HepG2 (cell line): ENCODE measurements at places on chromosomes 5 and 9.
A peak's percentile ranks its signal among the peaks of the same experiment; 100 is the strongest.

GRCh38 chr5:2750026-2750757 lies 1.3 kb downstream of the IRX2 start:
- DNase-seq: no peak

DNA sequence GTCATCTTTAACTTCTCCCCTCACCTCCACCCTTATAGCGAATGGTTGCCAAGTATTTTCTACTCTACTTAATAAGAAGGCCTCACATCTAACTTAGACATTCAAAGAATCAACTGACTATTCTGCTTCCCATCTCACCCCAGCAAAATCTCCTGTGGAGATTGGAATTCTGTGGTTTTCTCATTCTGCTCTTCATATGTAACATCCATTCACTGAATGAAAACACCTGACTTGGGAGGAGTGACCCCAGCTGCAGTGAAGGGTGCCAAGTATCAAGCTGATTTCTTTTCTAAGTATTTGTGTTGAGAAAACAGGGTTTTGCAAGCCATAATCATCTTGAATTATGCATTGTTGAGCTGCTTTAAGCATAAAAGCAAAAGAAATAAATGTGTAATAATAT lies 42.5 kb upstream of the TAF1L start:
- no peak for DNase-seq

- no peak for DNase-seq
Measured at GRCh38 chr5:2852446-2852845, 101.0 kb upstream of the IRX2 start.

- no peak for DNase-seq
Measured at GRCh38 chr5:13187186-13187585, 757.3 kb downstream of the DNAH5 start.

- no peak for DNase-seq
Measured at GRCh38 chr5:159101685-159102084, 2.0 kb upstream of the EBF1 start.

GRCh38 chr9:35257986-35258659 lies 96.3 kb downstream of the UNC13B start:
- peak; percentile 86 for DNase-seq

GRCh38 chr5:33423018-33423630 lies 17.6 kb upstream of the TARS1 start:
- DNase-seq: peak; percentile 6

- no peak for DNase-seq
Measured at GRCh38 chr9:89362647-89363310, 44.5 kb downstream of the SECISBP2 start.

GRCh38 chr5:9166202-9167112 lies 379.4 kb downstream of the SEMA5A start:
- no peak for DNase-seq

DNA sequence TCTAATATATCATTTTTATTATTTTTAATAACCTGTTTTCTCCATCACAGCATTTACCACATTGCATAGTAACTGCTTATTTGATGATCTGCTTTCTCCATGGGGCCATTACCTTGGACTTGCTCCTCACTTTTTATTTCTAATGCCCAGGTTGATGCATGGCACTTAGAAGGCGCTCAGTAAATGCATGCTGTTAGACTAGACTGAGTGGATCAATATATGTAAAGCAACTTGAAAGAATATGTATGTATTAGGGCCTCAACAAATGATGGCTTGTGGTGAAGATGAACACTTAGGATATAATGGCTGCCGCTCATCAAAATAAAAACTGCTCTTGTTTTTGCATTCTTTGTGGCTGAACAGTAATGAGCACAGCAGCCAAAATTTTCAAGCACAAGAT lies 5.8 kb downstream of the DAPK1 start:
- no peak for DNase-seq

GRCh38 chr9:14349146-14349446 lies 35.2 kb upstream of the NFIB start:
- no peak for DNase-seq

DNA sequence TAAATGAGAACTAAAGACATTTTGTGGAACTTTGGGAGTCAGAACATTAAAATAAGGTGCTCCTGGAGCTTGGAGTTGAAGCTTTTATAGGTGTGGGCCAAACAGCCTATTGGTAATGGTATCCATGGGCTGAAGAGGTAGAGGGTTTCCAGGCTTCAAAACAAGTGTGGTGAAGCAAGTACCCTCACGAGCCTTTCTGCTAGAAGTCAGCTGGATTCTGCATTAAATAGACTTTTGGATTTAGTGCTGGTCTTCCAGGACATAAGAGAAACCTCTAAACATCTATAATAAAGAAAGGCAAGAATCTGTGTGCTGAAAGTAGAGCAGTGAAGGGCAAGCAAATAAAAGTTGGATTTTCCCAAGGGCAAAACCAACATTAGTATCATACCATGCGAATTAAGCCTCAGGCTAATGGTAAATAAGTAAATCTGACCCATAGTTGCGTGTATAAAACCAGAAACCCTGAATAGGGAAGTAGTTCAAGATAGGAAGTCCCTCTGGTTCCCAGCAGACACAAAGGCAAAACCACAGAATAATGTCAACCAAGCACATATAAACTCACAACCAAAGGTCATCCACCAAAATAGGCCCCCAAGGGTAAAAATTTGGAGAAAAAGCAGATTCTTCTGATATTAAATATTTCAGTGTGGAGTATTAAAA lies 306.3 kb downstream of the TLE4 start:
- no peak for DNase-seq

DNA sequence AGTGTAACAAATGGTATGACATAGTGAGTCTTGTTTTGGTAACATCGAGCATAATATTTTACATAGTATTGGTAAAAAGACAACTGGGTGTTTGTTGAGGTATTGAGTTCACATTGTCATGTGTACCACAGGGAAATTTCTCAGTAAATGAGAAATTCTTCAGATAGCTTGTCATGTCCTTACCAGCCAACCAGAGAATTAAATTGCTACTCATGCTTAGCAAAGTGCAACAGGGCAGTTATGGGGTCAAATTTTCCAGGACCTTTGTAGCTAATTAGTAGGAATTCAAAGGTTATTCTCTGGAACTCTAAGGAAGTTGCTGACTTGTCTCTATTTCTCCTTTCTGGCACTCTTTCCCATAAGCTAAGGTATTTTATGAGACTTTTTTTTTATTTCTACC lies 595.7 kb downstream of the EFNA5 start:
- no peak for DNase-seq

DNA sequence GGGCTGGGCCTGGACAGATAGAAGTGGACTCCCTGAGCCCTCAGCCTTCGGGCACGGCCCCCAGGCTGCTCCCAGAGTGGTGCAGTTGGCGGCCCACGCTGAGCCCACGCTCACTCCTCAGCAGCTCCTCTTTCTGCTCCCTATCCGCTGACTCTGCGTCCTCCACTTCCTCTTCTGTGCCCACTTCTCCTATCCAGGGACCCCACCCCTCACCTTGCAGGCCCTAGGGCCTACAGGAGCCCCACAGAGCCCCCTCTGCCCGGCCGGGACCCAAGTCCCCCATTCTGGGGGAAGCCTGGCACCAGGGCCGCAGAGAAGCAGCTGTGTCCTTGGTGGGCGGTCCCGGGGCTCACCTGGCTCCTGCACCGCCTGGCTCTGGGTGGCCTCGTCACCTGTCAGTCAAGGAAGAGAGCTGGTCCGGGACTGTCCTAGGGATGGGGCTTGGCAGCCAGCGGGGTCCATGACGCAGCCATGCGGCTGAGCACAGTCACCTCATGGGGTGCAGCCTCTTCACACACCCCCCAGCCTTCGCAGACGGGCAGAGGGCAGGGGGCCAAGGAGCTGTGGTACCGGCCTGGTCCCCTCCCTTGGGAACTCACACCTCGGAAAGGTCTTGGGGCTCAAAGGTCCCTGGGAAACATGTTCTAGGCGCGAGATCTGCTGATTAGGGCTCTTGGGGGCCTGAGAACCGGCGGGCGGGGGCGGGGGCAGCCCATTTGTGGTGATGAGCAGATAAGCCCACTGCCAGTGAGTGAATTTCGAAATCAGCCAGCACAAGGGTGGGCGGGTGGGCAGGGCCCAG lies 5.4 kb upstream of the NRARP start:
- DNase-seq: no peak

DNA sequence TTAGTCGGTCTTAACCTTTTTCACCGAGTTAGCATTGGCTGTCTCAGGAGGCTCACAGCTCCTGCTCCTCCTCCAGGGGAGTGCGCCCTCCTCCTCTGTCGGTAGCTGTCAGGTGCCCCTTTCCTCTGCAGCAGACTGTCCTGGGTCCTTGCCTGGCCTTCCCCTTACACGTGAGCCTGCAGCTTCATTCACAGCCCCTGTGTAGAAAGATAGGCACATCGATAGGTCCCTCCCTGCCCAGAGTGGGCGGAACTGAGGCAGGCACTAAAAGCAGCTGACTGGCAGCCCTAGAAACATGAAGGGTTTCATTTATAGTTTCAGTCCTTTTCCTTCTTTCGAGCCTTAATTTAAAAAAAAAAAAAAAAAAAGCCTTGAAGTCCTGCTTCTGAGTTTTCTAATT lies 17.2 kb downstream of the TENT4A start:
- no peak for DNase-seq

GRCh38 chr5:38803246-38803645 lies 42.6 kb upstream of the OSMR start:
- no peak for DNase-seq

DNA sequence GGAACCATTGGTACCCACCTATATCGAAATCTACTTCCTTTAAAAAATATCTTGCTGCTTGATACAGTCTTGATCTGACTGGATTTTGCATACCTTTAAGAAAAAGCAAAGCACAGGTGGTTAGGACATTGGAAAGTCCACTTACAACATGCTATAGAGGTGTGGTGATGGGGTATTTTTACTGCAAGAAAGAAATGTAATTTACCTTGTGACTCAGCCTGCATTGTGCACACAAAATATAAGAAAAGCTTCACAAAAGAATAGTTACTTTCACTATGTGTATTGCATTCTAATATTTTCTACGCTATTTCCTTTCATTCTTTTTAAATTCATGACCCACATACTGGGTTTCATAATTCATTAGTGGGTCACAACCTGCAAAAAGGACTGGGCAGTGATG lies 236.2 kb upstream of the RASEF start:
- DNase-seq: no peak
